ENCODE measurements at places on chromosomes 12 and 14. TPM values are rescaled to one million over a fixed set of nuclear protein-coding genes. Genes with fewer than 3 reads are reported as not detected.
A peak's percentile ranks its signal among the peaks of the same experiment; 100 is the strongest.

KLRD1 gene
- 0.26 TPM for total RNA-seq

- no peak for DNase-seq
- peaks cover 7% of the 10 kb centered on the region for H3K4me1 ChIP-seq
- no peak overlapping the region for H3K27ac ChIP-seq
- H3K4me3 ChIP-seq, result no peak overlapping the region
- H3K36me3 ChIP-seq, result peaks cover 17% of the 10 kb centered on the region
These were observed 23.9 kb downstream of the STX2 start for GRCh38 chr12:130815028-130815741.

DNA sequence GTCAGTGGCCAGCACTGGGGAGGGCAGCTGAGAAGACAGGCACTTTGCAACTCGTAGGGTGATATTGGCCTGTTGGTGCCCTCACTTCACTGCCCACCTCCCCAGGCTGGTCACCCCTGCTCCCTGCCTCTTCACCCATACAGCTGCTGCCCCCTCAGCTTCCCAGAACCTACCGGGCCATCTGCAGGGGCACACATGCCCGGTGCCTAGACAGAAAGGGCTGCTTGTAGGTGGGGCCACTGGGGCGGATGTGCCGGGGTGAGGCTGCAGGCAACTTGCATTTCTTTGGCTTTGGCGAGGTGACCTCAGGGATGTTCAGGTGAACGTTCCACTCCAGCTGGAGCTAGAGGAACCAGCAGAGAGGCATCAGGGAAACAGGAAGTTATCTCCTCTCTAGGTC, 17.2 kb downstream of the FAM186B start:
- H3K27ac ChIP-seq, result no peak overlapping the region
- peaks cover 14% of the 10 kb centered on the region for H3K36me3 ChIP-seq
- H3K27me3 ChIP-seq, result no peaks in the 10 kb centered on the region
- no peaks in the 10 kb centered on the region for H3K4me1 ChIP-seq

DNA sequence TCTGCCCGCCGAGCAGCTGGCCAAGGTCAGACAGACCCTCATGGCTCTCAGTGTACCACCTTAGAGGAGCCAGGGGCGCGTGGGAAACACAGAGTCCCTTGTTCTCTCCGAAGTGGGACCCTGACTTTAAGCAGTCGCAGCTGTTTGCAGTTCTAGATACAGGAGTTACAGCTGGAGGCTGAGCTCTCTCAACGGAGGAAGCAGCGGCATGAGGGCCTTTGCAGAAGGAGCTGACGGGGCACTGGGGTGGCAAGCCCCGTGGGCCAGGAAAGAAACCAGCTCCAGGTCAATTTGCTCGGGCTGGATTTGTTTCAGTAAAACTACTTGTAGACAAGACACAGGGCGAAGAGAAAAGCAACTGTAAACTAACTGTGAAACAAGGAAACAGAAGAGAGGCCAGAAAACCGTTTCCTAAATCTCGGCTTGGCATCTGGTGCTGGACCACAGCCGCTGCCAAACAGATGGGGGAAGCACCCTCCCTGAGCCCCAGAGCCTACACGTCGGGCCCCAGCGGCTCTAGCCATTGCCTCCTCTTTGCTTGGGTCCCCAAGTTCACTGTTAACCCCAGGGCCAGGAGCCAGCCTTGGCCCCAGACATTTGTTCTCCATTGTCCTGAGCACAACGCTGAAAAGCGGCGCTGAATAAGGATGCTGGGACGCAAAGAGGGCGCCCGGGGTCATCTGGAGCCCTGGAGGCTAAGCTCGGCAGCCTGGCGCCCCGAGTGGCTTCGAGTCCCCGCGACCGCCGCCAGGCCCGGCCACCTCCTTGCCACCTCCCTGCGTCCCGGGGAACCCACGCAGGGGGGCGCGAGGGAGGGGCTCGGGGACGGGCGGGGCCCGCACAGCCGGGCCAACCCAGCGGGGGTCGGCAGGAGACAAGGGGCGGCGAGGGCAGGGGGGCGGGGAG, 914 bp upstream of the PACS2 start:
- H3K36me3 ChIP-seq, result no peaks in the 10 kb centered on the region
- H3K4me3 ChIP-seq, result peak overlapping the region; percentile 67
- H3K27me3 ChIP-seq, result no peaks in the 10 kb centered on the region
- peak overlapping the region; percentile 54 for H3K27ac ChIP-seq
- DNase-seq, result no peak

DHRS2 gene
- 2.6 TPM for total RNA-seq

SLC5A8 gene
- total RNA-seq, result not detected

RNF212B gene
- total RNA-seq, result not detected

GRCh38 chr14:96592591-96593386, 90.6 kb downstream of the PAPOLA start:
- DNase-seq, result peak; percentile 75
- peak overlapping the region; percentile 71 for H3K4me3 ChIP-seq
- H3K27ac ChIP-seq, result no peak overlapping the region
- peaks cover 3% of the 10 kb centered on the region for H3K27me3 ChIP-seq

DNA sequence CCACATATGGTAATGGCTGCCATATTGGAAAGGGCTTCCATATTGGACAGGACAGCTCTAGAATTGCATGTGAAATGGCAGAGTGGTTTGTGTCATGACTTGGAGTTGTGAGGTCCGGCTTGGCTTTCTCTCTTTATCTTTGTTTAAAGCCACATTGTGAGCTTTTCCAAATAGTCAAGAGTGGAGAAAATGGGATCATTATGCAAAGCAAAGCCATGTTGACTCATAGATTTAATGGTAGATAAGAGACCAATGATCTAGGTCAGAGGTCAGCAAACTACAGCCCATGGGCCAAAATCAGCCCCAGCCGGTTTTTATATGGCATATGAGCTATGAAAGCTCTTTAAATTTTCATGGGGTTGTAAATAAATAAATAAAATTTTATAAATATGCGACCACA, 449.1 kb downstream of the BCL11B start:
- H3K4me3 ChIP-seq, result no peak overlapping the region
- no peak overlapping the region for H3K27ac ChIP-seq
- H3K27me3 ChIP-seq, result no peaks in the 10 kb centered on the region
- peaks cover 7% of the 10 kb centered on the region for H3K4me1 ChIP-seq
- H3K36me3 ChIP-seq, result no peaks in the 10 kb centered on the region
- DNase-seq, result no peak

GALNT16 gene
- total RNA-seq, result not detected

DNA sequence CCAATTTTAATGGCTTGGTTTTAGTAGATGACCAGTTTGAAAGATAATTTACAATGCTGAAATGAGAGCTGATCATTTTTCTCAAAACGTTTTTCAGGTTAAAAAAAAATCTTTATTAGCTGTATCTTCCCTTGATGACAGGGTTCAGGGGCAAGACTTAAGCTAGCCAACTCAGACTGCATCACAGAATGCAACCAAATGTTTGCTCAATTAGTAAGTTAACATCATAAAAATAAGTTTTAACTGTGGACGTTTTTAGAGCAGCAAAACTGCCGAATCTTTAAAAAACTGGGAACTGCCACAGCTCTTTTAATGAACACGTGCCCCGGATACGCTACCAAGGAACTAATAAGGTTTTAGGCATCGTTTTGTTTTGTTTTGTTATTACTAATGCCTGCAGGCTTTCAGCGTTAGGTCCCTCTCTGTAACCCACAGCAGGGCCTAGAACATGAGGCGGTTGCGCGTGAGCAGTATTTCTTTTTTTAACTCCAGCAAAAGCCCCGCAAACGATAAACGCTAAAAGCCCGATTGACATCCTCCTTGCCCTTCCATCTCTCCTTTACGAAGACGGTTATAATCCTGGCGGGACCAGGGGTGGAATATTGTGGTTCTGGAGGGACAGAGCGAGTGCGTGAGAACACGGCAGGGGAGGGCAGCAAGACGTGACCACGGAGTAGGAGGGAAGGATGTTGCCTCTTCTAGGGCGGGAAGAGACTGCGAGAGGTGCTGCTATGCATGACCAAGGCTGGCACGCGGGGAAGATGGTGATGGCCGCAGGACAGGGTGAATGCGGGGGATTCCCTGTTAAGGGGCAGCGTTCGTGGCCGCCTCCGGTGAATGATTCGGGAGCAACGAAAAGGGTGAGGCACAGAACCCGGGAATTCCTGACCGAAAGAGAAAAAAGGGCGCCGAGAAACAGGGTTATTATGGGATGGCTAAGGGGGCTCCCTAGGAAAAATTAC, 652 bp downstream of the SUPT16H start:
- peak overlapping the region; percentile 95 for H3K4me3 ChIP-seq
- peak overlapping the region; percentile 98 for H3K27ac ChIP-seq
- peak; percentile 66 for DNase-seq
- H3K36me3 ChIP-seq, result peaks cover 26% of the 10 kb centered on the region
- no peaks in the 10 kb centered on the region for H3K27me3 ChIP-seq

SLC25A47 gene
- total RNA-seq, result not detected

RTL1 gene
- not detected for total RNA-seq

C1QL4 gene
- not detected for total RNA-seq

DNA sequence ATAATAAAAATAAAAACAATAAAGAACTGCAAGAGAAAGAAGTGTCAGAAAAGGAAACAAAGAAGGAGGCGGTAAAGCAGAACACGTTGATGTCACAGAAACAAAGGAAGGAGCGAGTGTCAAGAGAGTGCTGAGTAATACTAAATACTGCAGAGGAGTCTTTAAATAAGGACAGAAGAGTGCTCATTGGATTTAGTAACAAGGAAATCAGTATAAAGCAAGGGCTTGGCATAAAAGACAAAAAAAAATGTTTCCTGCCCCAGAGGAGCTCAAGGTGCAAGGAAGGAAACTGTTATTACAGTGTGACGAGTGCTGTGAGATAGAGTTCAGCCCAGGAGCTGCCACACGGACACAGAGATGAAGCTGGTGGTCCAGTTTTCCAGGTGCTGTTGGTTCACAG, 8.4 kb upstream of the TUBA1A start:
- H3K36me3 ChIP-seq, result no peaks in the 10 kb centered on the region
- H3K27ac ChIP-seq, result no peak overlapping the region
- H3K4me3 ChIP-seq, result no peak overlapping the region
- peaks cover 11% of the 10 kb centered on the region for H3K4me1 ChIP-seq
- H3K27me3 ChIP-seq, result peaks cover 2% of the 10 kb centered on the region

DNA sequence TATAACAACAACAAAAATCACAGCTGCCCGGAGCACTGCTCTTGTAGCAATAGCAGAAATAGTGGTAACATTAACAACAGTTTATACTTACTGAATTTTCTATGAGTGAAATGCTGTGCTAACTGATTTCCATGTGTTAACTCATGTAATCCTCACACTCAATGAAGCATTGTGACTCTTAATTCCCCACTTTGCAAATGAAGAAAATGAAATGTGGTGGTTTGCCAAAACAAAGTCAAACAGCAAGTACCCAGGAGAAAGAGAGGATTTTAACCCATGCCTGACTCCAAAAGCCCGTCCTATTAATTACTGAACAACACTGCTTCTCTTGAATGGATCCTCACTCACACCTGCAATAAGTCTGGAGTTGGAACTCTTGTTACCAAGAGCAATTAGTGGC, 123.5 kb downstream of the MED13L start:
- H3K4me1 ChIP-seq, result peaks cover 44% of the 10 kb centered on the region
- DNase-seq, result no peak
- H3K27me3 ChIP-seq, result no peaks in the 10 kb centered on the region
- H3K27ac ChIP-seq, result no peak overlapping the region

DPF3 gene
- total RNA-seq, result 0.39 TPM

GRCh38 chr14:30708157-30708556, 86.0 kb downstream of the SCFD1 start:
- DNase-seq, result no peak
- no peaks in the 10 kb centered on the region for H3K4me1 ChIP-seq
- H3K27me3 ChIP-seq, result no peaks in the 10 kb centered on the region

GRCh38 chr14:24361326-24361725, 6.7 kb upstream of the NFATC4 start:
- H3K4me3 ChIP-seq, result no peak overlapping the region
- H3K4me1 ChIP-seq, result peaks cover 11% of the 10 kb centered on the region
- peaks cover 33% of the 10 kb centered on the region for H3K27me3 ChIP-seq

- no peak for DNase-seq
- H3K27ac ChIP-seq, result no peak overlapping the region
- peaks cover 5% of the 10 kb centered on the region for H3K4me1 ChIP-seq
These were observed 103.7 kb upstream of the NUDT4 start for GRCh38 chr12:93273834-93274564.

DNA sequence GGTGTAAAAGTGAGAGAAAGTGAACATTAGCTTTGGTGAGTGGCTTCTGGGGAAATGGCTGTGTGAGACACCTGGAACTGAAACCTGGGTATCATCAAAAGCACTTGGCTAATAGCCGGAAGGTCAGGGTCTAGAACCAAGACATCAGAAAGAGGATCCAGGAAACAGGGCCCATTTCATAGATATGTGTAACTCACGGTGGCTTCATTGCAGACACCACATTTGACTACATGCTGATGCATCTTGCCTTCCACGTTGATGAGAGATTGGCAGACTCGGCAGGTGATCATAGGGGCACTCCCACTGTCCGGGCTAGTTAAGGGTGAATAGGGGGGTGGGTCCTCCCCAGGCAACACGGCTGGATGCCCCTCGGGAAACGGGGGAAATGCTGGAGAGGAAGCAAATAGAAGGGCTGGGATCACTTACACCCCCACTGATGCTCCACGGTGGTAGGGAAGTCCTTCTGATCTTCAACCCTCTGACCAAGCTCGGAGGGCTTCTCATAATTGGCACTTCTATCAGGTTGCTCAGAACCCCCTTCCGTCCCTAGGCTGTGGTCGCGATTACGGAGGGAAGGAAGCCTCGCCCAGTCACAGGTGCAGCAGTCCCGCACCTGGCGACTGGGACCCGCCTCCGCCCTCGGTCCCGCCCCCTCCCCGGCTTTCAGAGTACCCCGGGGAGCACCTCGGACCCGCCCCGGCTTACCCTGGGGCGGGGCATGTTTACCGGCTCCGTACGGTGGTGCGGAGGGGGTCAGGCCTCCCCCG, 593 bp downstream of the PIP4P1 start:
- H3K36me3 ChIP-seq, result peaks cover 24% of the 10 kb centered on the region
- peak; percentile 67 for DNase-seq
- H3K27me3 ChIP-seq, result no peaks in the 10 kb centered on the region
- peaks cover 33% of the 10 kb centered on the region for H3K4me1 ChIP-seq

TRIM9 gene
- total RNA-seq, result 0.40 TPM

GRCh38 chr12:93894391-93895088, 217.4 kb downstream of the CRADD start:
- DNase-seq, result no peak
- no peak overlapping the region for H3K27ac ChIP-seq
- no peaks in the 10 kb centered on the region for H3K27me3 ChIP-seq
- H3K36me3 ChIP-seq, result no peaks in the 10 kb centered on the region
- peaks cover 9% of the 10 kb centered on the region for H3K4me1 ChIP-seq

- no peaks in the 10 kb centered on the region for H3K27me3 ChIP-seq
- no peak overlapping the region for H3K27ac ChIP-seq
- H3K4me3 ChIP-seq, result no peak overlapping the region
These were observed 111.7 kb downstream of the KITLG start for GRCh38 chr12:88468581-88468980.

- DNase-seq, result no peak
- no peaks in the 10 kb centered on the region for H3K27me3 ChIP-seq
- H3K4me3 ChIP-seq, result peak overlapping the region; percentile 34
- no peaks in the 10 kb centered on the region for H3K4me1 ChIP-seq
- H3K36me3 ChIP-seq, result no peaks in the 10 kb centered on the region
- H3K27ac ChIP-seq, result no peak overlapping the region
These were observed 724 bp downstream of the GTSF1 start for GRCh38 chr12:54472494-54473262.
